ENCODE measurements at places on chromosomes 6 and 20. TPM values are rescaled to one million over a fixed set of nuclear protein-coding genes. Genes with fewer than 3 reads are reported as not detected.

The EYA4 gene
- total RNA-seq = not detected

The C20orf96 gene
- 7.5 TPM for total RNA-seq

The TBXT gene
- total RNA-seq = not detected

The SNX3 gene
- 67.9 TPM for total RNA-seq

The COL11A2 gene
- 0.79 TPM for total RNA-seq

The RAB44 gene
- total RNA-seq = not detected

The ZNF76 gene
- total RNA-seq = 61.8 TPM

GRCh38 chr20:32352121-32352720 is 5.9 kb upstream of the ASXL1 start:
- DNase-seq = peak; percentile 67
- H3K4me3 ChIP-seq = peak overlapping the region; percentile 22
- peaks cover 2% of the 10 kb centered on the region for H3K27me3 ChIP-seq
- peaks cover 53% of the 10 kb centered on the region for H3K4me1 ChIP-seq
- peaks cover 13% of the 10 kb centered on the region for H3K36me3 ChIP-seq

DNA sequence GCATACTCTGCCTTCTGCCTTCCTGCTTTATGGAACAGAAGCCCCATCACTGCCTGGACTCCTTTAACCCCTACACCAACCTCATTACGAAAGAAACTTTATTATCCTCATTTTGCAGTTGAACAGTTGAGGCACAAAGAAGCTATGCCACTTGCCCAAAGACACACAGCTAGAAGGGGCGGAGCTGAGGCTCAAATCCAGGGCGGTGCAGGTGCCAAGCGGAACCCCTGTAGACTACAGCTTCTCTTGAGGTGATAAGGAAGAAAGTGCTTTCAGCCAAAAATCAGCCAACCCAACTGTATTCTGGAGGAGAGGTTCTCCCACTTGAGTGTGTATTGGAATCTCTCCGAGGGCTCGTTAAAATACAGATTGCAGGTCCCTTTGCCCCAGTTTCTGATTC is 90.5 kb downstream of the PRND start:
- peak; percentile 60 for DNase-seq
- peak overlapping the region; percentile 99 for H3K27ac ChIP-seq
- H3K4me1 ChIP-seq = peaks cover 75% of the 10 kb centered on the region

DNA sequence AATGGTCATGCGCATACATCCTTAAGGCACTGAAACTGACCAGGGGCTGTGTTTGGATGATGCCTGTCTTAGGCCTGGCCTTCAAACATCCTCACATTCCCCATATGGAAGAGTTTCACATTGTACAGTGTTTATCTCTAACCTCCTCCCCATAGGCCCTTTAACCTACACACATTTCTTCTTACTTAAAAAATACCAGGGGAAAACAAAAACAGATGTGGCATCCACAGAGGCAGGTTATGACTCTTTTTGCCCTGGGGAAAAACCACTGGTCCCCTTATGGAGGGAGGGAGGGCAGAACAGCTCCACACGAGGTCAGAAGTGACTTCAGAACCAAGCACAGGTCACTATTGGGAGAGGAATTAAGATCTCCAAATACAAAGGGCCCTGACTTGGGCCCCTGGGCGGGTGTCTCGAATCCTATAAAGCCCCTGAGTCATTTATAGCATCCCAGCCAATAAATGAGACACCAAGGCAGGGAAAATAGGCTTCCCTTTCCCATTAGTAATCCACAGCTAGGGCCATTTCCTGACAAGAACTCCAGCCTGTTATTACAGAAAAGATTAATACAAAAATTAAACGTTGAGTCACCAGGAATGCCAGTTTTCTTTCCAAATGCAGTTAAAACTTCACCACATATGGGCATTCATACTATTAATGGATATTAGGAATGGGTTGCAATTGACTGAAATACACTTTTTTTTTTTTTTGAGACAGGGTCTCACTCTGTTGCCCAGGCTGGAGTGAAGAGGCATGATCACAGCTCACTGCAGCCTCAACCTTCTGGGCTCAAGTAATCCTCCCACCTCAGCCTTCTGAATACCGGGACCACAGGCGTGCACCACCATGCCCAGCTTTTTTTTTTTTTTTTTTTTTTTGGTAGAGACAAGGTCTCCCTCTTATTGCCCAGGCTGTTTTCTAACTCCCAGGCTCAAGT is 107.2 kb downstream of the ATP9A start:
- peak overlapping the region; percentile 64 for H3K27ac ChIP-seq
- DNase-seq = no peak
- H3K4me3 ChIP-seq = no peak overlapping the region
- no peaks in the 10 kb centered on the region for H3K36me3 ChIP-seq

- H3K4me3 ChIP-seq = peak overlapping the region; percentile 51
- H3K27ac ChIP-seq = no peak overlapping the region
- H3K4me1 ChIP-seq = peaks cover 7% of the 10 kb centered on the region
- peak; percentile 66 for DNase-seq
Observed at GRCh38 chr20:3751675-3752385, 15.7 kb downstream of the ADISSP start.

- H3K27ac ChIP-seq = no peak overlapping the region
- DNase-seq = no peak
- peaks cover 2% of the 10 kb centered on the region for H3K36me3 ChIP-seq
- peaks cover 39% of the 10 kb centered on the region for H3K27me3 ChIP-seq
- H3K4me3 ChIP-seq = no peak overlapping the region
- no peaks in the 10 kb centered on the region for H3K4me1 ChIP-seq
Observed at GRCh38 chr20:31472395-31473330, 2.3 kb downstream of the DEFB124 start.

DNA sequence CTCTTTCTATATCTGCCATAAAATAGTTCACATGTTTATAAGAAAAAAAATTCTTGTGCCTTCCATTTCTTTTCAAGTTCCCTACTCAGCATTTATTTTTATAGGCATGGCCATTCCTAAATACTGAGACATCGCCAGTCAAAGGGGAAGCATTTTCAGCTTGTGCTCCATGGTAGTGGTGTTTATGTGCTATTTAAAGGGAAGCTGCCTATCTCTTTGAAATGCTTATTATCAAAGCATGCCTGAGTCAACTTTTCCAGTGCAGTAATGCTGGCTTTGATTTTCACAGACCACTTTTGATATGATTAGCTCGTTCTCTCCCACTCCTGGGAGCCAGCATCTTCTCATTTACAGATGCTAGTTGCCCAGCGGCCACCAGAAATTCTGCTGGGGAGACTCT is 124.1 kb upstream of the RIN2 start:
- no peak for DNase-seq
- H3K27me3 ChIP-seq = no peaks in the 10 kb centered on the region
- no peak overlapping the region for H3K4me3 ChIP-seq
- no peaks in the 10 kb centered on the region for H3K4me1 ChIP-seq
- H3K36me3 ChIP-seq = no peaks in the 10 kb centered on the region
- H3K27ac ChIP-seq = no peak overlapping the region

- H3K27ac ChIP-seq = peak overlapping the region; percentile 76
- H3K4me3 ChIP-seq = peak overlapping the region; percentile 39
- peaks cover 44% of the 10 kb centered on the region for H3K4me1 ChIP-seq
- peaks cover 34% of the 10 kb centered on the region for H3K36me3 ChIP-seq
- H3K27me3 ChIP-seq = peaks cover 2% of the 10 kb centered on the region
- peak; percentile 61 for DNase-seq
Observed at GRCh38 chr6:106084106-106084988, 1.8 kb upstream of the PRDM1 start.

- no peak overlapping the region for H3K4me3 ChIP-seq
- no peak overlapping the region for H3K27ac ChIP-seq
- no peaks in the 10 kb centered on the region for H3K27me3 ChIP-seq
- H3K4me1 ChIP-seq = peaks cover 4% of the 10 kb centered on the region
- peaks cover 21% of the 10 kb centered on the region for H3K36me3 ChIP-seq
- peak; percentile 44 for DNase-seq
Observed at GRCh38 chr6:83057705-83058321, 7.8 kb downstream of the UBE3D start.

DNA sequence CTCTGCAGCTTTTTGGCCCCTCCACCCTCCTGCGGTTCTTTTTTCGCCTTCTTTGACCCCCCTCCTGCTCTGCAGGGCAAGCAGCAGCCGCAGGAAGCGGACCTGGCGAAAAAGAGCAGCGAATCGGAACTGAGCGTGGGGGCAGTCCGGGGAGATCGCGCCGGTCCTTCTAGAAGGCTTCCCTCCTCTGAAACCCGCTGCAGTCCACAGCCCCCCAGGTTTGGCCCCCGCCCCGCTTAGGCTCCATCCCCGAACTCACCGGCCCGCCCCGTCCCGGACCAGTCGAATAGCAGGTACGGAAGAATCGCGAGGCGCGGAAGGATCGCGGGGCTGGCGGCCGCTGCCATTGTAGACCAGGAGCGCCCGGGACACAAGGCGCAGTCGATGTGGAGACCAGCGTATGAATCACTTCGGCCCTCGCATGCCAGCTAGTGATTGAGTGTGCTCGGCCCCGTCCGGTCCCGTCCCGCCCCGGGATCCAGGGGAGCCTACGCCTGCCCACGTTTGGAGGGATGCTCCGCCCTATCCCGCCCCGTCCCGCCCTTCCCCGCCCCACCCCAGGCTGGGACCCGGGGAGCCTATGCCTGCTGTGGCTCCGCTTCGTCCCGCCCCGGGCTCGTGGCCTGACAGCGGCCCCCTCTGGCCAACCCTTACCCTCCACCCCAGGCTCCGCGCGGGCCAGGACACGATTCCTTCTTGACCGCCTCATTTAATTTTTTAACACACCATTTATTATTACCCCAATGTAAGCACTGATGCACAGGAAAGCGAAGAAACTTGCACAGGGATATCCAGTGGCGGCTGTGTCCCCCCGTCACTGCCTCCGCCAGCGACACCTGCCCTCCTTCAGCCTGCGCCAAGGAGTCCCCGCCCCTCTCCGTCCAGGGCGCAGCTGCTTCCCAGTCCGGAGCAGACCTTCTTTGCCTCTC is at the start of gene ULBP3:
TSS of gene ULBP3 (minus strand) at position 402 of the 929 bp plus-strand sequence. CDS start at position 347, 55 bp downstream.
- peak within 1 kb of the TSS; percentile 69 for H3K4me3 ChIP-seq
- H3K27me3 ChIP-seq = peaks cover 21% of the 10 kb centered on the region
- H3K27ac ChIP-seq = peak within 1 kb of the TSS; percentile 26
- DNase-seq = peak; percentile 85

DNA sequence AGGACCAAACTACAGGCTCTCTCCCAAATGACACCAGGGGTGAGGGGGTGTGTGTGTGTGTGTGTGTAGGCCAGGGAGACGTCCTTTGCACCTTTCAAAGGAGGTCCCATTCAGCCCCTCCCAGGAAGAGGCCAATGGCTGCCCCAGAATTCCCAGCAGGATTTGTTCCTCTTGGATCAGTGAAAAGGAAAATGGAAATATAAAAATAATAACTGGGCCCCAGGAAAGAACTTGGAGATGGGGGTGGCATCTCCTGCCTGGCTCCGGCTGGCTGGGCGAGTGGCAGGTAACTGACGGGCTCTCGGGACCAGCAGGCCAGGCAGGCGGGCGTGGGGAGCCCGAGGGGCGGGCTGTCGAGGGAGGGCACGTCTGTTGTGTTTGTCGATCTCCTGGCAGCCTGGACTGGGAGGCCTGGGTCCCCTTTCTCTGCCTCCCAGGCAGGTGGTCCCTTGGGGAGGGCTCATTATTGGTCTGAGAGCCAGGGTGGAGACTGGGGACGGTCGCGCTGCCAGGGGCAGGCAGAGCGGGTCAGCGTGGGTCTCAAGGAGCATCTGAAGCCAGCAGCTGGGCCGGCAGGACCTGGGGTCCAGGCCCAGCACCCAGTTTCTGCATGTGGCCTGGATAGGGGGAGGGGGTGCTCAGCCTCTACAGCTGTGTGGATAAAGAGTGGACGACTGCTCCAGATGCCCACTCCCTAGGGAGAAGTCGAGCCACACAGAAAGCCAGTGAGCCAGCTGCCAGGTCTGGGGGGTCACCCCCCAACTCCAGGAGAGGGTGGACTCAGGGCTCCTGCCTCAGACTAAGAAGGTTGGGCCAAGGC is 3.1 kb downstream of the NOL4L start:
- DNase-seq = no peak
- H3K4me3 ChIP-seq = no peak overlapping the region
- H3K27ac ChIP-seq = no peak overlapping the region
- H3K27me3 ChIP-seq = peaks cover 16% of the 10 kb centered on the region

- peak overlapping the region; percentile 86 for H3K4me3 ChIP-seq
- DNase-seq = peak; percentile 96
- H3K27ac ChIP-seq = peak overlapping the region; percentile 86
- H3K4me1 ChIP-seq = peaks cover 40% of the 10 kb centered on the region
- H3K27me3 ChIP-seq = no peaks in the 10 kb centered on the region
- no peaks in the 10 kb centered on the region for H3K36me3 ChIP-seq
Observed at GRCh38 chr6:26532699-26533531, 5.3 kb upstream of the HMGN4 start.

DNA sequence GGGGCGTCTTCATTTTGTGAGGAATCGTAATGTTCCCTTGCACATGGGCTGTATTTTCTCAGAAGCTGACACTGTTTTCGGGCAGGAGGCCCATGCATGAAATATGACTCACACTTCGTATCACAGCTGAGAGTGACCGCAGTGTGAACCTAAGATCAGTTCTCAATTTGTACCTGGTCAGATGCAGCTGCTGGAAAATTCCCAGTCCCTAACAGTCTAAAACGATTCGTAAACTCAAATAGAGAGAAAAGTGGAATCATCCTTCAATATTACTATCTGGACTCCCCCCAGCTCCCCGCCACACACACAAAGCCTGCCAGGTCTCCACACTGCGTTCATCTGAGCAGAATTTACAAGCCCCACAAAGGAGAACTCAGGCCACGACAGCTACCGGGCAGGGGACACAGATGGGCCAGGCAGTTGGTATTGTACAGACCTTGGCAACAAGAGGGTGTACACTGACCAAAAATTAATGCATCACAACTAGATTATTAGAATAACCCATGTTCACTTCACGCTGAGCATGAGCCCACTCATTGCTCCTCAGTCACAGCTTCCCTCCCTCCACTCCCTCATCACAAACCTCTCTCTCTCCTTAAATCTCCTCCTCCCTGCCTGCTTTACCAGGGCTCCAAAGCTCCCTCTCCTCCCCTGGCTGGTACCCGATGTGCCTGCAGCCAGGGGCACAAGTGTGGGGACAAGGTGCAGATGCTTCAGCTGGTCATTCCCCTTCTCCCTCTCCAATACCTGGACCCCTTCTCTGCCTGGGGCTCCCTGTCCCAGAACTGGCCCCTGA is 488.4 kb downstream of the PREX1 start:
- DNase-seq = no peak
- H3K27ac ChIP-seq = no peak overlapping the region
- H3K4me1 ChIP-seq = peaks cover 20% of the 10 kb centered on the region
- peaks cover 58% of the 10 kb centered on the region for H3K27me3 ChIP-seq
- H3K36me3 ChIP-seq = no peaks in the 10 kb centered on the region

GRCh38 chr20:58202044-58202443 is 26.4 kb downstream of the ANKRD60 start:
- no peaks in the 10 kb centered on the region for H3K4me1 ChIP-seq
- H3K27ac ChIP-seq = no peak overlapping the region
- DNase-seq = no peak
- H3K27me3 ChIP-seq = peaks cover 3% of the 10 kb centered on the region
- H3K36me3 ChIP-seq = no peaks in the 10 kb centered on the region

DNA sequence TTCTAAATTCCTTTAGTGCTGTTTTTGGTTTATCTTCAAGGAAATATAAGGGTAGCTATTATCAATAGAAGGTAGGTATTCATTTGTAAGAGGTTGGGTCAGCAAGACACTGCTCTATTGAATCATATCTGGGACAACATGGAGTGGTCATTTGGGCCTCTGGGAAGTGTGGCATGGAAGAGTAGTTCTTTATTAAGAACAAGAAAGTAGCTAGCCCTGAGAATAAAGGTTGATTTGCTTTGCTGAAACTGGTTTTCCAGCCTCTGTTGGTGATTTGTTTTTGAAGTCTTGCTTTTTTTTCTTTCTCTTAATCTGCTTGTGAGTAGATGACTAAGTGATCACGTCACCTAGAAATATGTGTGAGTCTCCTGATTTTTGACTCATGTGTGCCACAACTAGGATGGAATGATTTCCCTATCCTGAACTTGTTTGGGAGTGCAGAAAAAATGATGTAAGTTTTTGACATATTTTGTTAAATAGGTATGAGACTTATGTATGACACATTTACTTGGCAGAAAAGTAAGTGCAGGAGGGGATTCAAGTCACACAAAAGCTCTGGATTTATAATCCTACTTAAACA is 381.8 kb downstream of the CENPW start:
- H3K4me1 ChIP-seq = no peaks in the 10 kb centered on the region
- no peak for DNase-seq
- H3K27me3 ChIP-seq = no peaks in the 10 kb centered on the region
- H3K4me3 ChIP-seq = no peak overlapping the region

Measured in activated CD8-positive, alpha-beta memory T cell treated with anti-CD3 and anti-CD28 coated beads, Interleukin-2, amount 10 ng/mL, durations not matched to agents 7 days and 5 days (primary cell).